Stimulated activated CD8-positive, alpha-beta memory T cell treated with anti-CD3 and anti-CD28 coated beads, Interleukin-4, amount 100 ng/mL, for 1 hour (primary cell): ENCODE measurements at places on chromosomes 2 and 18.

DNA sequence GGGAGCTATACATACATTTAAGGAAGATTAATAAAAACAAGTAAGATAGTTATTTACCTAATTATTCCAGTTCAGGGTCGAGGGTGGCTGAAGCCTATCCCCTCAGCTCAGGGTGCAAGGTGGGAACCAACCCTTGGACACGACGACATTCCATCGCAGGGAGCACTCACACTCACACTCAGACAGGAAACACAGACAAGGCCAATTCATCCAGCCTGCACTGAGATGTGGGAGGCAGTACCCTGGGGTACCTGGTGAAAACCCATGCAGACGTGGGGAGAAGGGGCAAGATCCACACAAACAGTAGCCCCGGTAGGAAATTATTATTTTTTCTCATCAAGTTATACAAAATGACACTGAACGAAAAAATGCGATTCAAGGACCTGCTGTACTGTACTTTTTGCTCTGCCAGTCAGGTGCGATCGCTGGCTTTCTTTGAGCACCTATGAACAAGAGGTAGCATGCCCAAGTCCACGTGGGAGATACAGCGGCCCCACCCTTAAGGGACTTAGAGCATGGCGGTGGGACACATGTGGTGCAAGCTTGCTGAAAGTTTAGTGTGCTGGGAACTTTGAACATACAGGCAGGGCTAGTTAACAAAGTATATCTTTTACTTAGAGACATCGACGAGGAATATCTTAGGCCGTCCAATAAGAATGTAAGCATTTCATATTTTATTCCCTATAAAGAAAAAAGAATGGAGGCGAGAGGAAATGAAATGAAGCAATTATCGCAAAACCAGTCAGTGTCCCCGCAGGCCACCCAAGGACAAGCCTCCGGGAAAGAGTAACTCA lies 624 bp downstream of the METTL8 start:
- DNase-seq = no peak

GRCh38 chr2:206814498-206814897 lies 49.1 kb downstream of the FASTKD2 start:
- DNase-seq = no peak

- DNase-seq = no peak
Measured at GRCh38 chr2:68487773-68488355, 20.5 kb downstream of the APLF start.

- DNase-seq = no peak
Measured at GRCh38 chr18:29594493-29594892, 1417.6 kb upstream of the CDH2 start.

DNA sequence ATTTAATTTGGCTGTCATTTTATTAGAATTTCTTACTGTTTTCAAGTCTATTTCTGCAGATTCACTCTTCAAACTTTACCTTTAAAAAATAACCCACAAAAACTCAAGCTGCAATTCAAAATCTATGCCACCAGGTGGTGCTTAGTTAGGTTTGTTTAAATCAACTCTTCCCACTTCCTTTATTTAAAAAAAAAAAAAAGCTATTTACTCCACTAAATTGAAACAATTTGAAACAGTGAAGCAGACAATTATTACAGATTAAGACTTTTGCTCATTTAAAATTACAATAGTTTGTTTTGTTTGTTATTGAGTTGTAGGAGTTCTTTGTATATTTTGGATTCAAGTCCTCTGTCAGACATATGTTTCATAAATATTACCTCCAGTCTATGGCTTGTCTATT lies 300.0 kb downstream of the PDE11A start:
- no peak for DNase-seq

- DNase-seq = no peak
Measured at GRCh38 chr2:38991899-38992298, 102.2 kb downstream of the ARHGEF33 start.

DNA sequence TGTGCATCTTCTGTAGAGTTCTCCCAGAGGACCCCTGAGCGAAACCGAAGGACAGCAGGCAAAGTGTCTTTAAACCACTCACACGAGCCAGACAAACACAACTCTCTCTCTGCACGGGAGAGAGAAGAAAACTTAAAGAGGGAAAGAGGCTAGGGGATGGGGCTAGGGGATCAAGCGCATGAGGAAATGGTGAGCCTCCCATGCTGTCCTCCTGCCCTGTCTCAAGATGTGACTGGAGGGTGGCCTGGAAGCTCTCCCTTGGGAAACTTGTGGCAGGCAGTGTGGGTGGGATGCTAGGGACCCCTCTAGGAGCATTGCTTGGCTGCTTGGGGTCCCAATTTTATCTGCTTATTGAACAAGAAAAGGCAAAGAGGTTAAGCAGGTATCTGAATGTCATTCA lies 44.5 kb downstream of the CYP26B1 start:
- DNase-seq = no peak

GRCh38 chr2:221716426-221717303 lies 144.6 kb upstream of the EPHA4 start:
- DNase-seq = no peak

DNA sequence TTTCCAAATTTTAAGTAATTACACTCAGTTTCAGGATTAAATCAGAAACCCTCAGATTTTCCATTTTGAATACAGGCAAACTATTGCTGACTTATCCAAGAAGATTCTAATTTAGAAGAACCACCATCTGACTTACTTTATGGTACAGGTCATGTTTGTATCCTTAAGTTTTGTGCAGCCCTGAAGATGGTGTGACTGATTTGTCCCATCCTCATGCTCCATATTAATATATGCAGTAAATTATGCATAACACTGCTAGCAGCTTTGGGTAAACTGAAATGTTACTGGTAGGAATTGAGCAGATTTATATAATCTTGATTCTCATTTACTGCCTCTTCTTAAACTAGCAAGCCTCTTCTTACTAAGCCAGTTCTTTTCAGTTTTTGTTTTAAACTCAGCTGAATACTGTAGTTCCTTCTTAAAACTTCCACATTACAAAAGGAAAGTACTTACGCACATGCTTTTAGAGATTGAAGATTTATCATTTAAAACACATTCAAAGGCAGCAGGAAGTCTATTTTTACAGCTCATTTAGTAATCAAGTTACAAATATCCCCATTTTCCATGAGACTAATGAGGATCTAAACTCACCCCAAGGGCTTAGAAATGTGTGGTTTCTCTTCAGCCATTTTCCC lies 25.7 kb downstream of the MEX3C start:
- DNase-seq = no peak

GRCh38 chr2:168119515-168120141 lies 127.8 kb downstream of the STK39 start:
- no peak for DNase-seq
